Stomach (tissue), 19 donors: ENCODE measurements at places on chromosomes 6 and 20. TPM values are rescaled to one million over a fixed set of nuclear protein-coding genes. Genes with fewer than 3 reads are reported as not detected.
A peak's percentile ranks its signal among the peaks of the same experiment; 100 is the strongest.

GRCh38 chr20:14434384-14435136, 97.1 kb upstream of the FLRT3 start:
- no peak for DNase-seq

HLA-DPA1 gene
- total RNA-seq = 39.7 TPM

DNA sequence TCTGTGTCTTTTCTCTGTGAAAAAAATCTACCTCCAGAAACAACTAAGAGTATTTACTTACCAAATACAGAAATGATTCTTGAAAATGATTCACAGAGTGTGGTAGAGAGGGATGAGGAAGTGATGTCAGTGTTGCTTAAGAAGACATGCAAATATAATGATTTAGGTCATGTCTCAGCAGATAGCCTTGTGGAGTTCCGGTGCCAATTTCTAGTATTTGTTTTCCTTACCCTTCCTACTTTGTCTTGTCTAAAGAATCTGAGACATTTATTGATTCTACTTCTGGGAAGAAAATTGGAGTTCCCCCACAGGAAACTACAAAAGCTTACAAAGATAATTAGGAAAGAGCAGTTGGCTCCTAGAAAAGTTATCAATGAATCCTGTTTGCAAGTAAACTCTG, 68.8 kb downstream of the GJA1 start:
- DNase-seq = no peak

DNA sequence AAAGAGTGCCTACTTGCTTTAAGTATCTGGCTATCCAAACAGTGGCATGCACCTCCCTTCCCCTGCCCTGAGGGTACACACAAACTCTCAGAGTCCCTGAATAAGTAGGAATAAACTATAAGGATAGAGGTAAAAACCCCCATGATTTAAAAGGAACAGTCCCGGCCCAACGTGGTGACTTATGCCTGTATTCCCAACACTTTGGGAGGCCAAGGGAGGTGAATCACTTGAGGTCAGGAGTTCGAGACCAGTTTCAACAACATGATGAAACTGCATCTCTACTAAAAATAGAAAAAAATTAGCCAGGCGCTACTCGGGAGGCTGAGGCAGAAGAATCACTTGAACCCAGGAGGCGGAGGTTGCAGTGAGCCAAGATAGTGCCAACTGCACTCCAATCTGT, 22.2 kb downstream of the SAMHD1 start:
- no peak for DNase-seq

- no peak for DNase-seq
Observed at GRCh38 chr6:33116841-33117711, 41.3 kb downstream of the HLA-DPB1 start.

RBPJL gene
- not detected for total RNA-seq

SPEF1 gene
- total RNA-seq = not detected

GRCh38 chr6:159692303-159693127, 526 bp downstream of the SOD2 start:
- peak; percentile 81 for DNase-seq

GRCh38 chr6:148203281-148203925, 139.2 kb upstream of the SASH1 start:
- no peak for DNase-seq

ZMYND8 gene
- total RNA-seq = 25.9 TPM

- DNase-seq = no peak
Observed at GRCh38 chr20:14198416-14198815, 139.0 kb downstream of the FLRT3 start.

SEL1L2 gene
- not detected for total RNA-seq

DNA sequence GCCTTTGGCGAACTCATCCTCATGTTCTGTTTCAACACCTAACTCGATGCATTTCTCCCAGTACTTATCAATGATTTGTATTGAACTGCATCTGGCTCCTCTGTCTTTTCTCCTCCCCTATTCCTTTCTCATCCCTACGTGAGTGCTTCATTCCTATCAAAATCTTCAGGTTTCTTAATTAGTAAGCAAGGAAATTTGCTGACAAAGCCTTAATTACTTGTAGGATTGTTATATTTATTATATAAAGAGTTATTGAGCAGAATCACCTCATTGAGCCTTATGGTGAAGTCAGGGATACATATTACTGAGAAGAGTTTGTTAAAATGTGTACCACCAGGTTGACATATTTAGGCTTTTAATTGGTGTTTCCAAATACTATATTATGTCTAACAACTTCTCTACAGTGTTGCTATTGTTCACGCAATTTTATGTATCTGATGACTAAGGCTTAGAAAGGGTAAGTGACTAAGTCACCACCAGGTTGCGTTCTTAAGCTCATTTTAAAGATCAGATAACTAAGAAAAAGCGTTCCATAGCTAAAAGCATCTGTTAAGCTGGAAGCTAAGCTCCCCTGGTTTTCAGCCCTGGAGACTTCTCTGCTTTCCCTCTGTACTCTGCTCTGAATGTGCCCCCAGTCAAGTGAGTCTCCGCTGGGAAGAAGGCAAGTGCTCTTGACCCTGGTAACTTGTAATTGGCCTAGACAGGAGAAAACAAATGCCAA, 18.9 kb downstream of the SCGN start:
- DNase-seq = peak; percentile 28

DNA sequence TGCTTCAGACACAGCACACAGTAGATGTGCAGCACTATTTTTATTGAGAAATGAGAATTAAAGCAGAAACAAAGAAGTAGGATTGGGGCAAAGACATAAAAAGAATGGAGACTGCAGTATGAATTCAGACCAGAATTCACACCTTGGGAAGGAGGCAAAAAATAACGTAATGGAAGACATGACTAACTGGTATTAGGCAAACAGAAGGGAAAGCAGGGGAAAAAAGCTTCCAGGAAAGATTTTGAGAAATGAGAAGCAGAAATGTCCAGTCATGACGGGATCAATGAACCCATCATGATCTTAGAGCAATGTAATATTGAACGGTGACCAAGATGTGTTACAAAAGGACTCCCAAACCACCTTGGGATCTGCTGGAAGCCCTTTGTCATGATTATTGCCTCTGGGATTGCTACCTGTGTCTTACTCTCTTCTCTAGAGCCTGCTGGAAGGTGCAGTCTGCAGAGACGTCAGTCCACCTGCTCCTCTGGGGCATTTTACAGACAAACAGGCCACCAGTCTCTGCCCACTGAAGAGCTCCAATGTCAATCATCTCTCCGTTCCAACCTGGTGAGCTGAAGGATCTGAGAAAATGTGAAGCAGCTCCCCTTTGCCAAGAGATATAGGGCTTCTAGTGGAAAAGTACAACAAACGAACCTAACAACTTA, 8.7 kb downstream of the NUDT3 start:
- DNase-seq = no peak

GRCh38 chr6:96196633-96197032, 180.9 kb downstream of the FUT9 start:
- no peak for DNase-seq

NKAIN4 gene
- not detected for total RNA-seq

SLC52A3 gene
- 13.3 TPM for total RNA-seq

UNC5CL gene
- 2.3 TPM for total RNA-seq

GRCh38 chr6:117547688-117548621, 54.4 kb downstream of the GOPC start:
- DNase-seq = peak; percentile 32

- no peak for DNase-seq
Observed at GRCh38 chr6:145886228-145886956, 71.8 kb upstream of the FBXO30 start.

ZNF292 gene
- total RNA-seq = 32.7 TPM

GRCh38 chr6:154071711-154072110, 32.7 kb downstream of the OPRM1 start:
- DNase-seq = no peak

TPMT gene
- total RNA-seq = 9.3 TPM

GRCh38 chr6:127824061-127824460, 76.8 kb downstream of the THEMIS start:
- no peak for DNase-seq

- no peak for DNase-seq
Observed at GRCh38 chr6:128070406-128070805, 169.5 kb upstream of the THEMIS start.

DNA sequence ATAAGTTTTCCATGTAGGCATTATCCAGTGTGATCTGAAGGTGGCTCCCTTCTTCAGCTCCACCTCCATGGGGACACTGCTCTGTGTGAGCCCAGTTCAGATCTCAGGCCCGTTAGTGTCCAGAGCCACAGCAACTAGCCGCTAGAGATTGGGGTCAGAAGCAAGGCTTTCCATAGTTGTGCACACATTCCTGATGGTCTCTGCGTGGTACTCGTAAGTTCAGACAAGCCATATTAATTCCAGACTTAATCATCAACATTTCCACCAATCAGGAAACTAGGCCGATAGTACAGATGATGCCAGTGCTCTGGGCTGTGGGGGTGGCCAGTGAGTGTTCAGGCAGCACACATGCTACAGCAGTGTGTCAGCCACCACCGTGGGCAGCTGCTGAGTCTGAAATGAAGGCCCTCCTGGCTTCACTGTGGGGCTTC, 17.5 kb upstream of the SYNCRIP start:
- no peak for DNase-seq

DNA sequence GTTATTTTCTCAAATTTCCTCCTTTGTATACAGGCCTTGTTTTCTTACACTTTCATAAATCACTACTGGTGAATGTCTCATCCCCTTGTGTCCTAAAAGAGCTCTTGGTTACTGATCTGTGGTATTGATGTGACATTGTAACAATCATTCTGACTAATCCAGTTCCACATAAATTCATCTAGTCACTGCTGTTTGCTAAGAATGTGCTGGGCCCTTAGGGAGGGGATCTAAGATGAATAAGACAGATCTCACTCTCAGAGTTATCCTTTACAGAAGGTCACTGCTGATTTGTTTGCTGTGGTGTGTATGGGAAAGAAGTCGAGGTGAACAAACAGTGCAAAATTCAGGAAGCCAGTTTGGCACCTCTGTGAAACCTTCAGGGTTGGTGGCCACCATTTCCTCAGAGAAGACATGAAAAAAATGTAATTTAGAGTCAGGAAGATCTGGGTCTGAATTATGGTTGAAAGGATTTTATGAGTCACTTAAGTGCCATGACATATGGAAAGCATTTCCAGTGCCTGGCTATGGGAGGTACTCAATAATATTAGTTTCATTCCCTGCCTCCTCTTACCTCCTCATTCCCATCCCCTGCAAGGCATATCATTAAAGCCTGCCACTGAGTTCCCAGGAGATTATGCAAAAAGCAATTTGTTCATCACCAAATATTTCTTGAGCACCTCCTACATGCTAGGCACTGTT, 121.8 kb downstream of the COL9A1 start:
- no peak for DNase-seq

DNA sequence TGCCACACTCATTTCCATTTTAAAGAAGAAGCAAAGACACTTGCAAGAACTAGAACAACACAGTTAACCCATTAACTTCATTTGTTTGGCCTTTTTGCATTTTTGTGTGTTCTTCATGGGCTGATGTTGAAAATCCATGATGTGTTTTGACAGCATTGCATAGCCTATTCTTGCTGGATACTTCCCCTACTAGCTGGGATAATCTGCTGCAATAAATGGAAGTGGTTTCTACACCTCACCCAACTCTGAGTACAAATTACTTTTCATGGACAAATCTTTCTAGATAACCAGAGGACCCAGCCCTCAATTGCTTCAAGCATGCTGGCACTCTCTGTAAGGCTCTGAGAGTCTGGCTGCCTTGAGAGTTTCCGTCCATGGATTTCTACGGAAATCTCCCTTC, 26.5 kb downstream of the CST9L start:
- no peak for DNase-seq

SLC22A3 gene
- total RNA-seq = 3.2 TPM

- no peak for DNase-seq
Observed at GRCh38 chr6:153401751-153402150, 270.7 kb upstream of the RGS17 start.

DNA sequence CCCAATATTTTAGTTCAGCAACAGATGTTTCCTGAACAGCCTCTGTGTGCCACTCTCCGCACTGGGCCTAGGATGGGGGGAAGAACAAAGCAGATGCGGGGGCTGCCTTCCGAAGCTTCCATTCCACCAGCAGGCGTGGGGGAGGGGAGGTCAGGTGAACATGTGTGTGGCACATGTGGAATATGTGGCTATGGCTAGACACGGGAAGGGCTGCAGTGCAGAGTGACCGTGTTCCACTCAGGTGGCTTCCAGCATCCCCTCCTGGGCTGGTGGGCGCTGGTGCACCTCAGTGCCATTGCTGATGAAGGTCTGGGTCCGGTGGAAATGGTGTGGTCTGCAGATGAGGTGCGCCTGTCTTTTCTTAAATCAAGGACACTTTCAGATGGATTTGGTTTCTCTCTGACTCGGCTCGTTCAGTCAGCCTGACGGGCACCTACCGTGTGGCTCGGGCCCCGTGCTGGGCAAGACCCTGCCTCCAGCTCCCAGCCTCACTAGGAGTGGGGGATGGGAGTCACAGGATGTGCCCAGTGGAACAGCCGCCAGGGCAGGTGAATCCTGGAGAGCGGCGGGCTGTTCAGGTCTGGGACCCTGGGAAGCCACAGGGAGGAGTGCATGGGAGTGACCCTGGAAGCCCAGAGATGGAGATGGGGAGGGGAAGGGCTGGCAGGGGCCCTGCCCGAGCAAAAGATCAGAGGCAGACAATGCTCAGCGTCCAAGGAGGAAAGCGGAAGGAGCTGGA, 111.0 kb downstream of the SYCP2 start:
- DNase-seq = no peak

CST2 gene
- 1.3 TPM for total RNA-seq

NHSL1 gene
- 23.2 TPM for total RNA-seq

SULF2 gene
- total RNA-seq = 226 TPM
